ENCODE measurements at places on chromosomes 6 and 20.

- DNase-seq, result no peak
These were observed 58.7 kb downstream of the BCKDHB start for GRCh38 chr6:80165143-80165542.

DNA sequence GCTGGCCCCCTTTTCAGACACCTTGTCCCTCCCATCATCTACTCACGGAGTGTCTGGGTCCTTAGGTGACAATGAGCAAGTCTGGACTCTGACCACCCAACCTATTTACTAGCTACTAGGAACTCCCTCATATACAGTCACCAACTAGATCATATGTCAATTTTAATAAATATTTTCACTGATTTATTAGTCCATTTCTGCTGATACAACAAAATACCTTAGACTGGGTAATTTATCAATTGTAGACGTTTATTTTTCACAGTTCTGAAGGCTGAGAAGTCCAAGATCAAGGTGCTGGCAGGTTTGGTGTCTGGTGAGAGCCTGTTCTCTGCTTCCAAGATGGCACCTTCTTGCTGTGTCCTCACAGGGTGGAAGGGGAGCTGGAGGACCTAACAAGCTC lies 229.7 kb downstream of the PTPRT start:
- no peak for DNase-seq

- DNase-seq, result no peak
These were observed 32.5 kb upstream of the ECI2 start for GRCh38 chr6:4167833-4168232.

- DNase-seq, result no peak
These were observed 28.1 kb upstream of the SLC22A23 start for GRCh38 chr6:3484946-3485345.
